ENCODE measurements at places on chromosomes 11 and 22.

DNA sequence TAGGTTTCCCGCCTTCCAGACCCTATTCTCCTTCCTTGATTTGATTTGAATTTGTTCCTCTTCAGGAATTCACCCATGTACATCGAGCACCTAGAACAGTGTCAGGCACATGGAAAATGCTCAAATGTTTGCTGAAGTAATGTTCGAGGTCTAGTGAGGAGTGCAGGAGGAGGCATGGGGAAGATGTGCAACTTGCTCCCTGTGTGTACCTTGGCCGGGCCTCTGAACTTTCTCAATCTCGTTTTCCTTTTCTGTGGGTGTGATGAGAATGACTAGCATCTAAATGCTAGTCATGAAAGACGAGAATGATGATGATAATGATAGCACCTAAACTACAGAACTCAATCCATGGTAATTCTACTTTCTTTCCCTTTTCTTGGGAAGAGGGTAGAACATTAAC lies 279.1 kb upstream of the PLET1 start:
- no peak for DNase-seq

- no peak for DNase-seq
These were observed 35.6 kb upstream of the DDI1 start for GRCh38 chr11:104000798-104001197.

- no peak for DNase-seq
These were observed 745.7 kb downstream of the FAM181B start for GRCh38 chr11:81987829-81988472.

DNA sequence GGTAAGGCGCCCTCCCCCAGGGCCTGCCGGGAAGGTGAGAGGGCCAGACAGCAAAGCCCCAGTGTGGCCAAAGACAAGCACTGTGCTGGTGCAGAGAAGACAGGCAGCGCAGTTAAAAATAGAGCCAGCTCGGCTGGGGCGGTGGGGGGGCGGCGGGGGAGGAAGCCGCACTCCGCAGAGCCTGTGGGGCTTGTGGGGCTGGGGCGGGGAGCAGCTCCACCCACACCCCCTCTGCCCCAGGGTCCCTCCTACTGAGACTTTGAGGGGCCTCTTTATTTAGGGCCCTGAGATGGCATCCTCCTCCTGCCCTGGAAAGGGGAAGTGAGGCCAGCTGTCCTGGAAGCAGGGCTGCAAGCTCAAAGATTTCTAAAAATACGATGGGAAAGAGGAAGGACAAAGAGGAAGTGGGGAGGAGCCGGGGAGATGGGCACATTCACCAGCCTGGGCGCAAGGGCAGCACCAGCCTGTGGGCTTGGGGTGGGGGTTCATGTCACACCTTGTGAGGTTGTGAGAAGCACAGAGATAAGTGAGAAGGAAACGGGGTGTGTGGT lies 2.6 kb downstream of the CYTH4 start:
- DNase-seq: no peak

DNA sequence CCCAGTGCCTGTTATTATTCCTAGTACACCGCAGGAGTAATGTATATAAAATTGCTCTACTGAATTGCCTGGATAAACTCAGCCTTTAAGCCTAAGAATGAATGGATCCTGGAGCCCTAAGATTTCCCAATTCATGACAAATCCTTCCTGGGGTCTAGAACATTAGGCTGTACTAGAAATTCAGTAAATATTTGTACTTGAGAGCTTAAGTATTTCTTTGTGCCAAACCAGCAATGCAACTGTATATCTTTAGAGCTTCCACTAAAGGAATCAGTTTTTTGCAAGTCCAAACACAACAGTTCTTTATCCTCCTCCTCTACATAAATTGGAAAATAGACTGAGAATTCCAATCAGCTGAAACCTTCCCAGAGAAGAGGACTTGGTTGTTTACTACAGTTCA lies 65.6 kb downstream of the FAM168A start:
- no peak for DNase-seq

- no peak for DNase-seq
These were observed 9.0 kb upstream of the OSM start for GRCh38 chr22:30275625-30276024.

GRCh38 chr11:116446048-116446941 lies 326.5 kb downstream of the BUD13 start:
- no peak for DNase-seq

GRCh38 chr11:8685306-8685705 lies 2.7 kb downstream of the RPL27A start:
- DNase-seq: no peak

- DNase-seq: no peak
These were observed 351.3 kb downstream of the LARGE1 start for GRCh38 chr22:33569018-33569417.

- no peak for DNase-seq
These were observed 49.9 kb upstream of the LDLRAD3 start for GRCh38 chr11:35893796-35894475.

DNA sequence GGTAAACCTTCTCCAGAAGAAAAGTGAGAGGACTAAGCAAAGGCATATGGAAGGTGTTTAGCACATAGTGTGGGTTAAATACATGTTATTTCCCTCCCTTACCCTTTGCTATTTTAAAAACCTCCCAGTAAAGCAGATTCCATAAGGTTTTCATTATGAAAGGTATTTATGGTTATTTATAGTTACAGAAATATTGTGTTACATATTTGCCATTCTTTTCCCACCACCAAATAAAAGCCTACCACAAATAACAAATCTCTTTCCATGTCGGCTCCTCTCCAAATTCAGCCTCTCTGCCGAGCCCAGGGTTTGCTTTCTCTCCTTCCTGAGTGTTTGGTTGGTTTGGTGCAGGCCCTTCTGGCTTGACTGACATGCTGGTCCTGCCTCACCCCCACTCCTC lies 64.4 kb downstream of the INSC start:
- no peak for DNase-seq

DNA sequence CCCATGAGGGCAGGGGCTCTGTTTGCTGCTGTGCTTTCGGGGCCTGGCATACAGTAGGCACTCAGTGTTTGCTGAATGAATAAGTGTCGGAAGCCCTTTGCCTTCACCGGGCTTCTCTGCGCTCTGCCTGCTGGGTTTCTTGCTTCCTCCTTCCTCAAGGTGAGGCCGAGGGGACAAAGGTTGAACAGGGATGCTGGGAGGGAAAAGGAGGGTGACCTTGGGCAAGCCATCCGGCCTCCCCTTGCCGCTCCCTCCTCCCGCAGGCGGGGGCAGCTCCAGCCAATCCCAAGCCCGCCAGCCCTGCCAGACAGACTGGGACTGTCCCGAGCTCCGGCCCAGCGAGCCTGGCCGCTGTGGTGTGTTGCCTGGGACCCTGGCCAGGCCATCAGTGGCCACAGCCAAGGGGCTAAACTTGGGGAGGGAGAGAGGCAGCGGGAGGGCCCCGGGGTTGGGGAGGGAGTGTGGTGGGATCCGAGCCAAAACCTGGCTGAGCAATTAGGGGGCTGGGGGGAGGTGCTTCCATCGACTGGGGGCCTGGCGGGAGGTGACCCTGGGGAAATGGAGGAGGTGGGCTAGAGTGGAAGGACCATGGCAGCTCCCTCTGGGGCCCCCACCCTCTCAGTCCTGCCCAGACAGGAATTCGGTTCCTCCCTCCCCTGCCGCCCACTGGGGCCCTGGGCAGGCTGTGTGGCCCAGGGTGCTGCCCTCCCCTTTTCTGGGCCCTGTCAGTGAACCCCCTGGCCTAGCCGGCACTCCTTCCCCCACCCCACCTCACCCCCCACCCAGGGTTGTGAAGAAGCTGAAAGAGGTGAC lies 3.4 kb upstream of the RCOR2 start:
- no peak for DNase-seq

GRCh38 chr11:72582206-72583176 lies 91.7 kb downstream of the PDE2A start:
- DNase-seq: no peak

GRCh38 chr11:1479678-1480118 lies 6.9 kb downstream of the MOB2 start:
- no peak for DNase-seq

DNA sequence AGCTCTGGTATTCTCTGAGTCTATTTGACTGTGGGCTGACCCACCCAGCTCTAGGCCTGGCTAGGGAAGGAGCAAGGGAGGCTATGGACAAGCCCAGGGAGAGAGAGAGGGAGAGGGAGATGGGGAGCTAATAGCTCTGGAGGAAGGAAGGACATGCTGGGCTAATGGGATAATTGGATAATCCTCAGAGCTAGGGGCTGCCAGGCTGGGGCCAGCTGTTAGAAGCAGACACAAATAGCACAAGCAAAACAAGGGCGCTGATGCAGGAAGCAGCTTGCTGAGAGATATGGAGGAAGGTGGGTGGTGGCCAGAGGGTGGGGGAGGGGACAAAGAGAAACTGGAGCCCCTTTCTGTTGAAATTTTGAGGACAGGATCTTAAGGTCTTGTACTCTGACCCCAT lies 23.2 kb downstream of the ADORA2A start:
- no peak for DNase-seq

DNA sequence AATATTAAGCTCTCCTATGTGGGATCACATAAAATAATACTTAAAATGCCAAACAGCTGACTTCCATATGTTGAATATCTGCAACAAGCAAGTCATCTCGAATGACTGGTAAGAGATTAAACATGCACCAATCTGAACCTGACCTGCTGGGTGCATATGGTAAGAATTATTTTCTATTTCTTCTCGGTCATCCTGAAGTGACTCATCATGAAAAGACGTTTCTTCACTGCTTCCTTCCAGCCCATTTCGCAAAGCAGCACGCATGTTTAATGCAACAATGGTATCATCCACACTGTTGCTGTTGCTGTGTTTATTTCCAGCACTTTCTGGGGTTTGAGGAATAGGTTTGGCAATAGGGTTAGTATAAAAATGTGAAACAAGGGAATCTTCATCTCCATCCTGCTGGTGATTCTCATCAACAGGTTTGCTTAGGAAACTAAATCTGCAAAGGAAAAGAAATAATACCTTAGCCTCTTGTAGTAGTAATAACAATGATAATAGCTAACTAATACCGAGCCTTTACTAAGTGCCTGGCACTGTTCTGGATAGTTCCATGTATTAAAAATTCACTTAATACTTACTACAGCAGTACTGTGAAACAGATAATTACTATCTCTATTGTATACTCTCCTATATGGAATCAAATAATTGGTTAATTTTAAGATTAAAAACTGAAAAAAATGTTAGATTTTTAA lies 52.0 kb upstream of the CHRNA10 start:
- no peak for DNase-seq

- DNase-seq: no peak
These were observed 99.2 kb upstream of the DBX1 start for GRCh38 chr11:20259506-20259905.

DNA sequence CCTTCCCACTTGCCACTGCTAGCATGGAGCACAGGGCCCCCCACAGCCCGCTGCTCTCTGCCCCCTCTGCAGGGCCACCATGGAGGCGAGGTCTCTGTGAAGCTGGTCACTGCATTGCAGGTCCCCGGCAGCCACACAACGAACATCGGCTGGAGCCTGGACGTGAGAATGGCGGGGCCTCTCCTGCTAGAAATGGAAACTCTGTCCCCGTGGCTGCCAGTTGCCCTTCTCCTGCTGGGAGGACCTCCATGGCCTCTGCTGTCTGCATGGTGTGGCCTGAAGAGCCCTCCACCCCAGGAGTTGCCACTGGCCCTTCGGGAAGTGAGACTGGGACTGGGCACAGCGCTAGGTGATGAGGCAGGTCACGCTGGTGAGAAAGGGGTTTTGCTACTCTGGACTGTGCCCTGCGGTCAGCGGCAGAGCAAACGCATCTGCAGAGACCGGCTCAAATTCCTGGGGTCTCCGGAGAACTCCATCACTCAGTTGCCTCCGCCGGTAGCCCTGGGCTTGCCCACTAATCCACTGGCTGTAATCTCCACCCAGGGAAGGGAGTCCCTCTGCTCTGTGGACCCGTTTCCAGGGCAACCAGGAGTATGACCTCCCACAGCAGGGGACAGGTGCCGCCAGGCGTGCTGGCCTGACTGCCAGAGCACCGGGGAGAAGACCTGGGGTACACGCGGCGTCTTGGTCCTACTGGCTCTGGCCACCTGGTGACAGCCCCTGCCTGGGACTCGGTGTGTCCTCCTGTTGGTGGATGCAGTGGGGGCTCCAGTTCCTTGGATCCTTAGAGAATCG lies 806.3 kb downstream of the BRD1 start:
- DNase-seq: no peak

DNA sequence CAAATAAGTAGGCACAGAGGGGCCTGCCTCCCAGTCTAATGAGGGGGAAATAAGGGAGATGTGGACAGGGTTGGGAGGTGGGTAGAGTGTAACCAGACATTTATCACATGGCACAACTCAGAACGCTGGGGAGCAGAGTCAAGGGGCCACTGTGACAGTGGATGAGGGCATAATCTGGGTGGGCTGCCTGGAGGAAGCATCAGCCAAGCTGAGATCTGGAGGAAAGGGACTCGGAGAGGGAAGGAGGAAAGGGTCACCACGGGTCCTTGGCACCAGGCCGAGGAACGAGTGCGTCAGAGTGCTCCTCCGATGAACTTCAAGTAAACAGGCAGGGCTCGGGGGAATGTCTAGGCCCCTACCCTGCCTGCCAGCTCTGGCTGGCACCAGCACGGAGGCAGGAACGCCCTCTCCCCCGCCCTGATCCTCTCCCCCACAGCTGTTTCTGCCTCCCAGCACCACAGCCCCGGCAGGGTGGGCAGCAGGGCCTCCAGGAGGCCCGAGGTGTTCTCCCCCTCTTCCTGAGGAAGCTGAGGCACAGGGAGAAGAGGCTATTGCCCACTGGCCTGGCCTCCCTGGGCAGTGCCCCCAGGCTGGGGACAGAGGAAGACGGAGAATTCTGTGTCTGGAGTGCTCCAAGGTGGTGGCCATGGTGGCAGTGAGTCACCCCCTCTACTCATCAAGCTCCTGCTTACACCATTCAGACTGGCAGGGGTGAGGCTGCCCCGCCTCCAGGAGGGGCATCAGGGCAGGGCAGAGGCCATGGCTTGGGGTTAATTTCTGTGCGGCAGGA lies 4.2 kb downstream of the ALDH3B1 start:
- no peak for DNase-seq

DNA sequence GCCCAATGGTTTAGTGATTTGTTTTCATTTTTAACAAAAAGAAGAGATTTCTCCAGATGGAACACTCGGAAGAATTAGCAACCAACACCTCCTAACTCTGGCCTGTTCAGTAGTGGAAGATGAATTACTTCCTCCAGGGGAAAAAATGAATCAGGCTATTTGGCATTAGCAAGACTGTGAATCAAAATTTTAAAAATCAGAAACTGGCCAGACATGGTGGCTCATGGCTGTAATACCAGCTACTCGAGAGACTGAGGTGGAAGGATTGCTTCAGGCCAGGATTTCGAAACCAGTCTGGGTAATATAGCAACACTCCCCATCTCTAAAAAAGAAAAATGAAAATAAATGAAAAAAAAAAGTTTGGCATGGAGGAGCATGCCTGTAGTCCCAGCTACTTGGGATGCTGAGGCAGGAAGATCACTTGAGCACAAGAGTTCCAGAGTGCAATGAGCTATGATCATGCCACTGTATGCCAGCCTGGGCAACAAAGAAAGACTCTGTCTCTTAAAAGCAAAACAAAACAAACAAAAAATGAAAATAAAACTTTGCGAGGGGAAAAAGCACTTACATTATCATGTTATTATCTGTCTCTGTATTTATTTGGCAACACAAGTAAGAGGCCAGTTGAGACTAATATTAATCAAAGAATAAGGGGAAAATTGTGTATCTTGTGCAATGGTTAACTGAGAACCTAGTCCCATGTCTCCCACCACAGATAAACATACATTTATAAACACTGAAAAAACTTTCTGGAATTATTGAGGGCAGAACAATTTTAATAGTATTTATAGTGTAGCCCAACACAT lies 796.3 kb upstream of the ANO3 start:
- no peak for DNase-seq

GRCh38 chr22:24208012-24208749 lies 26.9 kb downstream of the SUSD2 start:
- no peak for DNase-seq

- no peak for DNase-seq
These were observed 18.2 kb downstream of the RFPL3 start for GRCh38 chr22:32375678-32376450.

GRCh38 chr11:75325713-75326438 lies 25.6 kb downstream of the ARRB1 start:
- no peak for DNase-seq

Data from stimulated activated CD4-positive, alpha-beta T cell treated with anti-CD3 and anti-CD28 coated beads, Interleukin-1b, Interleukin-23, amount 100 ng/mL, for 24 hours (primary cell).